ENCODE measurements at places on chromosomes 1 and 21. TPM values are rescaled to one million over a fixed set of nuclear protein-coding genes. Genes with fewer than 3 reads are reported as not detected.

DNA sequence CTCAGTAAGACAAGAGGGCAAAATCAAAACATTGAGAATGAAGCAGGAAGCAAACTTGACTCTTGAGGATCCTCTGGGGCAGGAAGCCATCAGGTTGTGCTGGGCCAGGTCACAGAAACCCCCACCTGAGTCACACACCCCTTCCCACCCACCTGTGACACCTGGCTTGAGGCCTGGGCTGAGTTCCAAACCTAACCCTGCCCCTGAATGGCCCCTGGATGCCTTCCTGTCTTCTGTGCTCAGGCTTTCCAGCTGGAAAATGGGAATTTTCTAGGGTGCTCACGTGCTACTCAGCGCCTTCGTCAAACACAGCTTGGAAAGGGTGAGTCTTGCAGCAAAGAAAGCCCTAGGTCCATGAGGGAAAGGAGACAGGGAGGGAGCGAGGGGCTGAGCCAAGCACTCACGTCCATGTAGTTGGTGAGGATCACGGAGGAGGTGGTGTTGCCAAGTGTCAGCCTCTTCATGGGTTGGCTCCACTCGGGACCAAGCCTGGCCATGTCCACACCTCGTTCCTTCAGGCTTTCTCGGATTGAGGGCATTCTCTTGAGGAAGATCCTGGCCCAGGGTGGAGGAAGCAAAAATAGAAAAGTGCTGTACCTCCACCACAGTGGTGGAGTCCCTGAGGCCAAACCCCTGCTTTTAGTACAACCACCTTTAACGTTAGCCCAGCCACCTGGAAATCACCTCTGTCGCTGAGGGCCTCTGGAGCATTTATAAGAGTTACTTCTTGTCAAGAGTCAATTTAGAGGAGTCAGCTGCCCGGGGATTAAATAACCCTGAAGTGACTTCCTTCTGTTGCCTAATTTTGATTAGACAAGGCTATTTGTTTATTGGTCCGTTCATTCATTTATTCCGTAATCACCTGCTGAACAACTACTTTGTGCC lies 4.3 kb downstream of the REN start:
- no peak for DNase-seq

DNA sequence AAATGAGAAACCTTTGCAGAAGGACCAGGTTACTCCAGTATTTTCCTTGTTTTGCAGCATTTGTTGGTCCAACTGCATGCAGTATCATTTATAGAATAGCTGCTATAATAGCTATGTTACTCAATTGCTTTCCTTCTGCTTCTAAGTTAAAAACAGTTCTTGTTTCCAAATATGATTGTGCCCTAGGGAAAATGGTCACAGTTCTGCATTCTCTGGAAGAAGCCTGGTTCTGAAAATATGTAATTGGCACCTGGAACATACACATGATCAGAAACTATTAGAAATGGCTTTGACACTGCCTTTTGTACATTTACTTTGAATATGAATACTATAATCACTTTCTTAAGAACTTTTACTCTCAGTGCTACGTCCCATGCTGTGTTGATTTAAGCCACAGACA lies 33.6 kb downstream of the HENMT1 start:
- no peak for DNase-seq

GRCh38 chr1:186207391-186208085 lies 167.5 kb downstream of the TPR start:
- DNase-seq = peak; percentile 9

The FAM151A gene
- total RNA-seq = not detected
